NCI-H446 treated with DMSO at 0.1 percent for 48 hours (cell line): ENCODE measurements at places on chromosomes 2 and 18.

DNA sequence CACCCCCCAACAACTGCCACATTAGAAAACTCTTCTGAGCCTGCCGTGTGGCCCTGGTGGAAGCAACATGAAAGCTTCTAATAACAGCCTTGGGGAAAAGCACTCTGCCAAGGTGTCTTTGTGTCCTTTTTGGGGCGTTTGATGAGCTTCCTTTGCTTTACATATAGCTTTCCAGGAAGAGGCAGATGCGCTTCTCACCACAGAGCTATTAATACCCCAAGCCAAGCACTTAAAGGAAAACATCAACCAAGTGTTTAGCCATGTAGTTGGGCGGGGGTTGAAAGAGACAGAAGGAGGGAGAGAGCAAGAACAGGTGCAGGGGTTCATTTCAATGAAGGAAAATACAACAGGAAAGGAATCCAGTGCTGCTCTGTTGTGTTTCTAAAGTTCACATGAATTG, 176.1 kb downstream of the VAPA start:
- DNase-seq: no peak

- DNase-seq: no peak
These were observed 303.9 kb upstream of the EPHA4 start for GRCh38 chr2:221876016-221876415.

GRCh38 chr18:24130494-24130893, 8.4 kb upstream of the CABYR start:
- DNase-seq: no peak

DNA sequence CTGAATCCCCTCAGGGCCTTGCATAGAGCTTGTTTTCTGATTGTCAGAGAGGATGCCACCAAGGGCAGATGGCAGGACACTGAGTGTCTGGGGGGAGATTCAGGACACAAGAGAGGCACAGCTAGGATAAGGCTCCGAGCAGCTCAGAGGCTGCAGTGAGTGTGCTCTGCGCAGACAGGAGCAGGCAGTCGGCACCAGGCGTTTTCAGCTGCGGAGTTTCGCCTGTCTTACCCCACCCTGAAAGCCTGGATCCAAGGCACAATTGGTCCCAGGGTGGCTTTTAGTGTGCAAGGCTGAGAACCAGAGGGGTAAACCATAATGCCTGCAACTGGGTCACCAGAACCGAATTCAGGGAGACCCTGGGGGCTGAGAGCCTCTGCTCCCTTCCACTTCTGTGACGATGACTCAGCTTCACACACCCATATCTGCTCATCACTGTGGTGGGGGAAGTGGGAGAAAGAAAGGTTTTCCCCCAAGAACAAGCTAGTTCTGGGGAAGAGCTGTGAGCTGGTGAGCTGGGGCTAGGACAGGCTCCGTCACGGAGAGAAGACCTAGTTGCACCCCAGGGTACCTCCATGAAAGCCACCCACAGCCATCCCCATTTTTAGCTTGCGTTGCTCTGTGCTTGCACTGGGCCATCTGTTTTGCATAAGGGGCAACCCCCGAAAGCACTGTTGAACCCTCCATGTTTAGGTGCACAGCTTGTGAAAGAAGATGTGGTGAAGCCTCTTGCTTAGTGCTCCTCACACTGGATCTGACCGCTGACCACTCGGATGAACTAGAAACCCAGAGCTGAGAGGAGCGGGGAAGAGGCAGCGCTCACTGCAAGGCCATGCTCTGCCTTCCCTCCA, 173.7 kb downstream of the CELF4 start:
- DNase-seq: no peak

- DNase-seq: no peak
These were observed 6.7 kb upstream of the GPR55 start for GRCh38 chr2:230931556-230932231.

DNA sequence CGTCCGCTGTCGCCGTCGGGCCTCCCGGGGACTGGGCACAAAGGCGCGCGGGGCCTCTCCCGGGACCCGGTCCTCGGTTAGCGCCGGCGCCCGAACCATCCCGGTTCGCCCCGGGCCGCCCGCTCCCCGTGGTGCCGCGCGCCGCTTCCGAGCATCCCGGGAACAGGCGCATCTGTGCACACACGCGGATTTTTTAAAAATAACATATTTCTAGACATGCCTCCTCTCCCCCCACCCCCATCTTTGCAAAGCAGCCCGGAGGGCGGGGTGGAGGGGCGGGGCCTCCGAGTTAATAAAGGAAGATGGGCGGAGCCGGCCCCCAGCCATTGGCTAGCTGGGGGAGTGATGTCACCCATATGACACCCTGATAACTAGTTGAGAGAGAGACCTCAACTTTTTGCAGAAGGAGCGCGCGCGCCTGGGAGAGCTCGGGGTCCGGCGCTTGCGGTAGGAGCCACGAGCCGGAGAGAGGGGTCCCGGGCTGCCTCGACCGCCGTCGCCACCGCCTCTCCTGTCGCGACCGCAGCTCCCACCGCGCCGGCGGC, at the start of gene SOX11:
TSS of gene SOX11 (plus strand) at position 400 of the 545 bp plus-strand sequence. CDS start 338 bp downstream, outside the sequence.
- DNase-seq: peak; percentile 78

DNA sequence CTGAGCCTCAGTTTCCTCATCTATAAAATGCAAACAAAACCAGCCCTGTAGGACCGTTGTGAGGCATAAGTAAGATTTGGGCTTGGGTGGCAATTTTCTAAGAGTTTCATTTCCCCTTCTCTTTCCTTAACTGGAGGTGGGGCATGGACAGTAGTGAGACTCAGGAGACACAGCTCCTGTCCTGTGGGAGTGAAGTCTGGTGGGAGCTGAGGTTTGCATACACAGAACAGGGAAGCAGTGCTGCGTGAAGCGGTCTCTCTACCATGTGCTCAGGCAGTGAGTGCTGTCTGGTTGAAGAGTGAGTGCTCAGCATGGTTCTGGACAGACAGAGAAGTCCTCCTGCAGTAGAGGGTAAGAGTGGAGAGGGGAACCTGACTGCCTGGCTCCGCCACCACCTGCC, 62.3 kb upstream of the MCFD2 start:
- no peak for DNase-seq

DNA sequence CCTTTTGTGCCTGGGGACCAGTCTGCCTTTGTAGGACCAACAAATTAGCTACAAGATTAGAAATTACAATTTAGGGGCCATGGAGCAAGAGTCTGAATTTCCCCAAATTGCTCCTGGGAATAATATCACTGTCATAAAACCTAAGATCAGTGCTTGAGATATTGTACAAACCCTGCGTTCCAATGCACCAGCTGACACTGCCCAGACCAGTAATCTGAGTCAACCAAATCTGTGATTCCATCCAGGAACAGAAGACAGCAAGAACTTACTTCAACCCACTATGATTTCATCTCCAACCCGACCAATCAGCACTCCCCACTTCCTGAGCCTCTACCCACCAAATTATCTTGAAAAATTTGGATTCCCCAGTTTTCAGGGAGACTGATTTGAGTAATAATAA, 1305.0 kb upstream of the NRXN1 start:
- DNase-seq: no peak

- DNase-seq: no peak
These were observed 1357.5 kb upstream of the CELF4 start for GRCh38 chr18:38923126-38923525.

GRCh38 chr2:74567881-74568280, 13.4 kb downstream of the DOK1 start:
- no peak for DNase-seq

DNA sequence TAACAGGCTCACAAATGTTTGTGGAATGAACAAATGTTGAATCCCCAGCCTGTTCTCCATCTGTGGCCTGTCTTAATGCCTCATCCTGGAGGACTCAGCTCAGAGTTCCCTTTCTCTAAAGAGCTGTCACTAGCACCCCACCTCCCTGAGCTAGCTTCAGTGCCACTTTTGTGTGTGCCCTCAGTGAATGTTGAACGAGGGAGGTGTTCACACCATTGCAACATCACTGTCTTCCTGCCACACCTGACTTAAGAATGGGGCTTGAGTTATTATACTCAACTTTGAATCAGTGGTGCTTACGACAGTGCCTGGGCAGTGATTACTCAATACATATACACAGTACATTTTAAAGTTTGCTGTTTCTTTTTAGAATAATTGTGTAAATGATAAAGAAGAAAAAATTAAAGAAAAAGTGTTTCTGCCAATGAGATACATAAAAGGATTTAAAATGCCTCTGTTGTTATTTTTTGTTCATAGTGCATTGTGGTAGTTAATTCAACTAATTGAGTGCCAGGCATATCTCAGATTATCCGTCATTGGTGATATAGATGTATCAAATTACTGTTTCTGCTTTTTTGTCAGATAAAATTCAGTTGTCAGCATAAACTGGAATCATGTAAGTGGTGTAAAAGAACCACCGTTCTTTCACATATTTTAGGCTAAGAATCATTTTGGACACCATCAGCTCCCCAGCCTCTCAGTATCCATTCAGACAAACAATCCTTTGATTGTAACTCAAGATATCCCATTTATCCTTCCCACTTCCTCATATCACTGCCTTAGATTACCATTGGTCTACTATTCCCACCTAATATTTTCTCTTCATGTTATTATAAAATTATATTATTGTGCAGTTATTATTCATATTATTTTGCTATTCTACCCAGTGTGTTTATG, 304.7 kb downstream of the PTPRM start:
- no peak for DNase-seq

DNA sequence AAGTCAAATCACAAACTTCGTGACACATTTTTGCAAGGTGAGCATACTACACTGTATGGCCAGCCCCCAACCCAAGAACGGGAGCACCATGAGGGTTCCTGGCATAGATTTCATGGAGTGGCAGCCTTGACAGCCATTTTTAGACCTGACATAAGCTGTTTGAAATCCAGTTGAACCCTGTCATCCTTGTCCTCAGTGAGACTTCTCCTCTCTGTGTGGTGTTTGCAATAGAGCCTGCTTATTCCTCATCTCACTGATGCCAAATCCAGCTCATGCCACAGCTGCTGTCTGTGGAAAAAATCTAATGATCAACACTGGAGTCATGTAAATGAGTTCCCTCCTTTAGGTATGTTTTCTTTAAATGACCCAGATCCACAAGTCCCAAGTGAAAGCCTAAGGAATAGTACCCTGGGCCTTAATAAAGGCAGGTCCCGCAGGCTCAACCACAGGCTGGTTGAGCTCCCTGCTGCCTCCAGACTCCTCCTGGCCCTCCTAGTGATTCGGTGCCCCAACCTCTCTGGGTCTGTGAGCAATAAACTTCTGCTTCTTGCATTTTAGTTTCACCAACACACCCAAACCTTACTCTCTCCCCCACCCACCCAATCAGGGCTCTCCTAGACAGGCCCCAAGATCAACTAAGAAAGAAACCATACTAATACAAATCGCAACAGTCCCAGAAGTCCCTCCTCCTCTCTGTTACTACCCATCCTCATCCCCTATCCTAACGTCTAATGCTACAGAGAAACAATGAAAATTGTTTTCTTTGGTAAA, 8.4 kb upstream of the CREG2 start:
- DNase-seq: no peak

GRCh38 chr2:218631837-218632236, 24.1 kb downstream of the PLCD4 start:
- DNase-seq: no peak

GRCh38 chr2:236901956-236902355, 183.7 kb upstream of the COPS8 start:
- no peak for DNase-seq

GRCh38 chr2:27489118-27489497, 435 bp downstream of the IFT172 start:
- no peak for DNase-seq

DNA sequence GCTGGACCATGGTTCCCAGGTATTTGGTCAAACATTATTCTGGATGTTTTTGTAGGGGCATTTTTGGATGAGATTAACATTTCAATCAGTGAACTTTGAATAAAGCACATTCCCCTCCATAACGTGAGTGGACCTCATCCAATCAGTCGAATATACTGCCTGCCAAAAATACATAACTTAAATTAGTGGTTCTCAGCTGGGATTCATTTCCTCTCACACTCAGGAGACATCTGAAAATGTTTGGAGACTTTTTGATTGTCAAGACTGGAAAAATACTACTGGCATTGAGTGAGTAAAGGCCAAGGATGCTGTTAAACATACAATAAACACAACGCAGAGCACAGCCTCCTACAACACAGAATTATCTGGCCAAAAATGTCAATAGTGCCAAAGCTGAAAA, 198.2 kb downstream of the MYO1B start:
- no peak for DNase-seq

GRCh38 chr2:86174445-86174844, 20.8 kb downstream of the IMMT start:
- DNase-seq: no peak

DNA sequence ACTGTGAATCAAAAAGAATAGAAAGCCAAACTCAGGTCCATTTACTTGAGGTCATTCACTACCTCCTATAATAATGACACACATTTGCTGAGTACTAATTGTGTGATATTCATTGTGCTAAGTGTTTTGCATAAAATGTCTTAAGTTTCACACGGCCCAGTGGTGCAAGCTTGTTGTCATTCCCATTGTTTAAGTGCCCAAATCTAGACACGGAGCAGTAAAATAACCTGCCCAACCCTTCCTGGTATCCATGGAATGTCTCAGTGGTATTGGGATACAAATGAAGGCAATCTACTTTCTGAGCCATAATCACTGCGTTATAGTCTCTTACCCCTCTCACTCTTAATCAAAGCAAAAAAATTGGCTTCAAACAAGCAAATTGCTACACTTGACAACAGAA, 233.3 kb downstream of the NCKAP5 start:
- DNase-seq: no peak

GRCh38 chr2:20438334-20439192, 8.3 kb upstream of the RHOB start:
- DNase-seq: no peak

GRCh38 chr2:160418398-160418765, 75.2 kb downstream of the RBMS1 start:
- no peak for DNase-seq

DNA sequence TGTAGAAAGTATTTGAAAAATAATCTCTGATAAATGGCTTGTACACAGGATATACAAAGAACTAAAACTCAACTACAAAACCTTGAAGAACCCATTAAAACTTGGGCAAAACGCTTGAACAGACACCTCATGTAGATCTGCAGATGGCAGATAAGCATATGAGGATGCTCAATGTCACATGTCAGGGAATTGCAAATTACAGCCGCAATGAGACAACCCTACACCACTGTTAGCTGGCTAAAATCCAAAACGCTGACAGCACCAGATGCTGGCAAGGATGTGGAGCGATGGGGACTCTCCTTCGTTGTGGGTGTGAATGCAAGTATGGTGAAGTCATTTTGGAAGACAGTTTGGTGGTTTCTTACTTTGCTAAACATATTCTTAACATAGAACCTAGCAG, 53.7 kb downstream of the SNTG2 start:
- no peak for DNase-seq

DNA sequence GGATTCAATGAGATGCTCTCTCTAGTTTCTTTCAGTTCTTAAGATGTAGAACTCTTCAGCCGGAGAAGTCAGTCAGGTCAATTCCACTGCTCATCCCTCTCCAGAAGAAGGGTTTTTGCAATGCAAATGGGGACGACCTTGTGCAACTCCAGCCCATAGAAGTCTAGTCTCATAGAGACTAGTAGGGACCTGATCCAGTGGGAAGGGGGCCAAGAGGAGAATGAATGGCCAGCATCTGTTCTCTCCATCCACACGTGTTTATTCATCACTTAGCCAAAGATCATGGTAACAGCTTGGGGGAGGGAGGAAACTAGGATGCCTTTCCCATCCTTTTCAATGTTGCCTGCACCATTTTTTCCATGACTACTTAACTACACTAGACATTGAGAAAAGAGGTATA, 120.2 kb downstream of the LAMA3 start:
- DNase-seq: no peak

- no peak for DNase-seq
These were observed at the start of gene CYP1B1 for GRCh38 chr2:38075507-38076151. TSS of gene CYP1B1 (minus strand) at chr2:38076151. CDS start at chr2:38075388, 763 bp downstream.
